RWPE2 (cell line): ENCODE measurements at places on chromosomes 2 and 18.

GRCh38 chr2:163644238-163644637 lies 91.6 kb downstream of the FIGN start:
- DNase-seq = no peak

DNA sequence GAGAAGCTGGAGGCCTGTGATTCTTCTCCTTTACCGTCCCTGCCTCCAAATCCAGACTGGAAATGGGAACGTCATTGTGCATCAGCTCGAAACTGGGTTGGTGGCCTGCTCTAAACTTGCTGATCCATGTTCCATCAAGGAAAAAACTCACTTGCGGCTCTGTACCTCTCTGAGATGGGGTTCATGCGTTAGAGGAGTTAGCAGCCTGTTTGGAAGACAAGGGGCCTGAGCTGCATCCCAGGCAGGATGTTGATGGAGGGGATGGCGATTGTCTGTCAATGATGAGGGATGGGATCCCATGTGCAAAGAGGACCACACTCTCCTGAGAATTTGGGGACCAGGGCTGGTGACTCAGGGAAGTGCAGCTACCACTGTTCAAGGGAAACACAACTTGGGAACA lies 26.0 kb downstream of the TWIST2 start:
- DNase-seq = no peak

GRCh38 chr2:151478011-151478410 lies 68.3 kb downstream of the RIF1 start:
- DNase-seq = no peak

DNA sequence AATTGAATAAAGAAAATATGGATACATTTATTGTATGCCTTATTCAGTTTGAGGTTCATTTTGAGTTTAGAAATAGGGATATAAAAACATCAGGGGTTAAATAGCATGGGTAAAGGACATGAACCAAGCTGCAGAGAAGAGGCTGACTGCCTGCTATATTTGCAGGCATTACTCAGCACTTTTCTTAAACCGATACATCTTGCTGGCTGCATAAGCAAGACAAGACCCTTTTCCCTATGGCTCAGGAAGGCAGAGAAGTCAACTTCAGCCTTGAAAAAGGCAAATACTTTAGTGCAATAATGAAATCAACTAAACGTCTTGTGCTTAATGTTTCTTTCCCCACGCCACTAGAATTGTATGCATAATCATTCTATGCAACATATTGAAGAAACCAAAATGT lies 36.4 kb downstream of the SCN1A start:
- no peak for DNase-seq

DNA sequence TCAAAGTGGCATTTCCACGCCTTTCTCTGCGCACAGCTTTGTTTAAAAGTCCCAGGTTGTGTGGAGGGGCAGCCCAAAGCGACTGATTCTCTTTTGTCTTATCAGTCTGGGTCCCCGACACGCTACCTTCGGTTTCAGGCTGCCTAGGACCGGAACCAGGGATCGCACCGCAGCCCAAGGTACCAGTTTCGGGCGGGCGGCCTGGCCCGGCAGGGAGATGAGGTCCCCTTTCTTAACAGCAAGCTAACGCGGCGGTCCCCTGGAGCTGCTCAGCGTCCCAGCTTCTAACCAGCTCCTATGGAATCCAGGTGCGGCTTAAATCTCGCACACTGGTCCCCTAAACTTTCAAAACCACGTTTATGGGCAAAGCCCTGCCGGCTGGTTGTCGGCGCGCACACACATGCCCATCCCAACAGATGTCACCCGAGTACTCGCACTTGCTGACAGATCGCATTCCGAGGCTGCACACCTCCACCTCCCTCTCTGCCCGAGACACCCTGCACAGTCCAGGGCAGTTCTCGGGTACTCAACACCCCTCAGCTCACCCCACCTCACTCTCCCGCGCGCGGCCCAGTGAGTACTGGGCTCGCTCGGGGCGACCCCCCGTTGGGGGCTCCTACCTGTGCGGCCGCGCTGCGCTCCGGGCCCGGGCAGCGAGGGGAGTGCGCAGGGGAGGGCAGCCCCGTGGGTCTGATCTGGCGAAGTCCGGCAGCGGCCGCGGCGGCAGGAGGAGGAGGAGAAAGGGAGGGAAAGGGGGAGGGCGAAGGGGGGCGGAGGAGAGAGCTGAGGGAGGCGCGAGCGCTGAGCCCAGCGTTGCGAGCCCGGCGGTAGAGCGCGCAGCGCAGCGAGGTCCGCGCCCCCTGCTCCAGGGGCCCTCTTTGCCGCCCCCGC lies at the start of gene EFEMP1:
EFEMP1 (minus strand) TSS at position 692 of the 891 bp plus-strand sequence. CDS start 1,342 bp downstream, outside the sequence.
- peak; percentile 79 for DNase-seq

- no peak for DNase-seq
These were observed 123.5 kb downstream of the PRKRA start for GRCh38 chr2:178327516-178327915.

GRCh38 chr2:106570316-106570715 lies 83.2 kb downstream of the CD8B2 start:
- DNase-seq = no peak

GRCh38 chr18:10681581-10682367 lies 155.9 kb downstream of the NAPG start:
- DNase-seq = no peak

- no peak for DNase-seq
These were observed 266.7 kb downstream of the METTL4 start for GRCh38 chr18:2304378-2305175.

GRCh38 chr2:70930371-70931329 lies 5.0 kb upstream of the ATP6V1B1 start:
- DNase-seq = no peak

GRCh38 chr2:35978218-35978617 lies 377.4 kb upstream of the CRIM1 start:
- no peak for DNase-seq

- DNase-seq = no peak
These were observed 214.7 kb downstream of the SEPTIN10 start for GRCh38 chr2:109399066-109399465.

DNA sequence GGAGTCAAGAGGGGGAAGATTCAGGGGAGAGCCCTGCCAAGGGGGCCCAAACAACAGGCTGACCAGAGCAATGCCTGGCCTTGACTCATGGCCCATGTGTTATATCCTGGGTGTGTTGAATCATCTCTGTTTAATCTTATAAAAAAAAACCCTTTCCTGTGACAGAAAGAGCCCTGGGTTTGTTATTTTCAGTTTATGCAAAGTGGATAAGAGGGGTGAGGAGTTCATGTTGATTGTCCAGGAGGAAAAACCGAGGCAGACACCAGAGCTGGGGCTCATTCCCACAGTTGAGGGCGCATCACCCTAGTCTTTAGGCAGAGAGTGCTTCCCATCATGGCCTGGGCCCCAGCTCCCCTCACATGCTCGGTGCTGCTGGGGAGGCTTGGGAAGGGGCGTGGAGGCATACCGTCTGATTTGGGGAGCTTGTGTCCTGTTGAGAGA lies 30.9 kb upstream of the IL37 start:
- no peak for DNase-seq

GRCh38 chr2:174184915-174185314 lies 63.4 kb downstream of the OLA1 start:
- no peak for DNase-seq

DNA sequence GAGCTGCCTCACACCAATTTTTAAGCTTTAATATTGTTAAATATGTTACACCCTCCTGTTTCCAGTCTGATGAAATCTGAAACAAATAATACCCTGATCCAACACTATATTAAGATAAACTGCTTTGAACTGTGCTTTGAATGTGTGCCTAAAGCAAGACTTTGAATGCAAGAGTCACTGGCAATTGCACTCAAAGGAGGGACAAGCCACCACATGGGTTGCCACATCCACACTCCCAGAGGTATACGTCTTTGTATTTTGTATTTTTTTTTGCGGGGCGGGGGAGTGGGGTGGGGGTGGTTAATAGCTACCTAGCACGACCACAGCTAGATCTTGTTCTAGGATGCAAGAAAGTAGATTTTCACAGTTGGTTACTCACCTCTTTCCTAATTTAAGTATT lies 1.8 kb upstream of the ZEB2 start:
- DNase-seq = no peak

DNA sequence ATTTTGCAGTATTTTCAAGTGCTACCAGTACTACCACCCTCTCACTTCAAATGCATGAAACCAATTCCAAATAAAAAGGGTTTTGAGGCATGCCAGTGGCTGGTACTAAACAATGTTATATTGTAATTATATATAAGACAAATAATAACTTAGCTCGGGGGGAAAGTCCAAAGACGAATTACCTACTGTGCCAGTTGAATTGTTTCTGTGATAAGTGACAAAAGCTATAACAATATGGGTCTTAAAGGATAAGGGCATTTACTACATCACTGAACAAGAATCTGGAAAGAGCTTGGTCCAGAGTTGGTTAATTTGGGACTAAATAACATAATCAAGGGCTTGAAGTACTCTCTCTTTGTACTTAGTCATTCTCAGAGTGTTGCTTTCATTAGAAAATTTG lies 404.7 kb upstream of the CHAC2 start:
- DNase-seq = no peak

DNA sequence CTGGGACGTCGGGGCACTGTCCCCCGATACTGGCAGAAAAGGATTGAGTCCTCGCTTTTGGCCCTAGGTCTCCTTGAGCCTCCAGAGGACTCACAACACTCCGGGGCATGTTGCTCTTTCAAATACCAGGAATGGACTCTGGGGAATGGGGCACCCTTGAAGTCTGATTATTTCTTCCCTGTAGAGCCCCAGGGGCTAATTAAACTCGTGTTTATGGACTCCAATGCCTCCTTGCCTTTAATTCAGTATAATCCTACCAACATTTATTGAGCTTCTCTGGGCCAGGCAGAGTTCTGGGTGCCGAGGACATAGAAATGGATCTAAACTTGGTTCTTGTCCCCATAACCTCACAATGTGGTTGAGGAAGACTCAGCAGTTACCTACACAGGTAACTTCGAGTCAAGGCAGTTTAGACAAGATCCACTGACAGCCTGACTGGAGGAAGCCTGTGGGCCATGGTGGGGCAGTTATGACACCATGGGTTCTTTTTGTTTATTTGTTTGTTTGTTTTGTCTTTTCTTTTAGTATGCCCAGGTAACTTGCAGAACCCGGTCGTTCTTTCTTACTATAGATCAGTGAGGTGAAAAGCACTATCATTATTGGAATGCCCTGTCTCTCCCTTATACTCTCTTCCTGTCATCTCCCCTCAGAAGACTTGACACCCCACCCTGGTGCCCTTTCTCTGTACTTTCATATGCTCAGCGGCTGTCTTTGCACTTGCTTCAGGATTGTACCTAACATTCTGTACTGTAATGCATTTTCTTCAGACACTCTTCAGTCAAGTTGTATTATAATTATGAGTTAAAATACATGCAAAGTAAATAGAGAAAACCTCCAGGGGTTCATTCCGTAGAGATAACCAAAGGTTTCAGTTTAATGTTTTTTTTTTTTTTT lies 3.2 kb downstream of the CFLAR start:
- no peak for DNase-seq

GRCh38 chr2:110875384-110875725 lies 143.0 kb downstream of the ACOXL start:
- no peak for DNase-seq

- no peak for DNase-seq
These were observed 195.1 kb downstream of the TXNL1 start for GRCh38 chr18:56443166-56443907.

DNA sequence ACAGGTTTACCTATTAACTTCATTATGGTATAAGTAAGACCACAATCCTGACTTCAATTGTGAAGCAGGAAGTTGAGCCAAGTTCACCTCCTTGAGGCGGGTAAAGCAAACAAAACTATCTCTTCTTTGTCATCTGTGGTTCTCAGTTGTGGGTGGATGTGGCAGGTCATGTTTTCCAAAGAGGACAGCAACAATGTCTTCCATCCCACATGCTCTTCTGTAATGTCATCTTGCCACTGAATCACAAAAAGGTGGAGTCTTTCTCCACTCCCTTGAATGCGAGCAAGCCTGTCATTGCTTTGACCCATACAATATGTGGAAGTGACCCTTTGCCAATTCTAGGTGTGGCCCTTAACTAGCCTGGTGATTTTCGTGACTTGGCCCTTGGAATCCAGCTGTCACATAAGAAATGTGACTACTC lies 98.7 kb downstream of the GRB14 start:
- no peak for DNase-seq

DNA sequence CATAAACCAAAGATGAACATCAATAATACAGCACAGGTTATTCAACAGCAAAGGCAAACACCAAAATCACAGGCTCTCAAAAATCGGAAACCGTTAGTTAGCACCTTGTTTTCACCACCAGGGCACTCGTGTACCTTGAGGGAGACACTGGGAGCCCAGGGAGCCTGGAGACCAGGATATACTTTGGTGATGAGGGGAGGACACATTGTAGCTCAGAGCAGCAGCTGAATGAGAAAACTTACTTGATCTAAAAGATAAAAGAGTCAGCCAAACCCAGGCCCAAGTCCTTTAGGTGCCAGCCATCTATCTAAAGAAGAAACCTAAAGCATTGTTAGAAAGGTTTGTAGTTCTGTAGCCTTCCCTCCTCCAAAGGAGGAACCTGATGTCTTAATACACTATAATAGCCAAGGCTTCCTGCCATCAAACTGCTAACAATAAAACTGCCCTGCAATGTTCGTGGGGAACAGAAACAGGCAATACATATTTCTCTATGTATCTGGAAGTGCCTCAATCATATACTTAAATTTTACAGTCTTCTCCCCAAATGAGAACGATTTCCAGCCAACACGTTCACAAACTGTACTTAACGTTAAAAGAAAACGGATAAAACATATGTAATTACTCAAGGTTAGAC lies 19.3 kb downstream of the BCL11A start:
- DNase-seq = no peak

GRCh38 chr2:173747035-173747434 lies 218.1 kb downstream of the SP3 start:
- DNase-seq = no peak

DNA sequence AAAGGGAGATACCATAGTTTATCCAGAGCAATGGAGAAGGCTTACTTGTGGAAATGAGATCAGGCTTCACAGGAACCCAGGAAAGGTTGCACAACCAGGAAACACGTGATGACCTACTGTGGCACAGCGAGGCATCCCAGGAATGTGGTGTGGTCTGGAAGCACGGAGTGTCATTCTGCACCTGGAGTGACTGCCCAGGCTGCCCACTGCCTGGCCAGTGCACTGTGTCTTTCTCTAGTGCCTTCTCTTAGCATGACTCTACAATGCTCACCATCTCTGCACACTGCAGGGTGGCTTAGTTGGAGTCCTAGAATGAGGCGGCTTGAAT lies 48.9 kb downstream of the CHST9 start:
- DNase-seq = peak; percentile 70

- DNase-seq = no peak
These were observed 84.6 kb downstream of the PLCL1 start for GRCh38 chr2:197889041-197889440.

- DNase-seq = no peak
These were observed at the start of gene AGXT for GRCh38 chr2:240868286-240869108. Gene AGXT, plus strand, starts transcription at chr2:240868824. Its CDS starts 42 bp downstream, at chr2:240868866.
